ENCODE measurements at places on chromosomes 1 and 21. TPM values are rescaled to one million over a fixed set of nuclear protein-coding genes. Genes with fewer than 3 reads are reported as not detected.

Gene MIXL1
- total RNA-seq, result not detected

Gene ZNF593OS
- total RNA-seq, result not detected

DNA sequence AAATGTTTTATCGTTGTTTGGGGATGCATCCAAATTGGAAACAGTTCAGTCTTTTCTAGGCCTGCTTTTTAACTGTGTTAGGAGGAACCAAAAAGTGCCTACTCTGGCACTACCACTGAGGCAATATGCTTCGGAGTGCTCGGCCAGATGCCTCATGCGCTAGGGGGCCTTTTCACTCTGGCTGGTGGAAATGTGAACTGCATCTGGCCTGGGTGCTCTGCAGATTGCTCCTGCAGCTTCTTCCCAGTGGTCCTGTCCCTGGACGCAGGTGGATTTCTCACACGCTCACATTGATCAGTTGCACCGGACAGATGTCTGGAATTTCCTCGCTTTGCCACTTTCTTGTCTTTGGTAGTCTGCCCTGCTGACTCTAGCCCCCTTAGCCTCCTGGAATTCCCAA, 330.2 kb upstream of the FMN2 start:
- no peak for DNase-seq

- DNase-seq, result no peak
These were observed 15.9 kb upstream of the BTG2 start for GRCh38 chr1:203289281-203289981.

Measured in H4 (cell line).